ENCODE measurements at places on chromosomes 3 and 15. TPM values are rescaled to one million over a fixed set of nuclear protein-coding genes. Genes with fewer than 3 reads are reported as not detected.

Gene CALML4
- 37.0 TPM for polyA plus RNA-seq

Gene RYR3
- 7.1 TPM for polyA plus RNA-seq

Gene C3orf52
- polyA plus RNA-seq: 5.8 TPM

Gene CRABP1
- 57.5 TPM for polyA plus RNA-seq

Gene FBXL2
- 28.8 TPM for polyA plus RNA-seq

Gene ARL6IP5
- polyA plus RNA-seq: 141 TPM

Gene ARHGAP31
- 14.0 TPM for polyA plus RNA-seq

Gene OR4F6
- not detected for polyA plus RNA-seq

Gene NR2E3
- polyA plus RNA-seq: 0.44 TPM

Gene TMEM212
- polyA plus RNA-seq: 0.19 TPM

Gene GOLGA8J
- 0.69 TPM for polyA plus RNA-seq

Gene ZNF639
- polyA plus RNA-seq: 60.9 TPM

Gene GNAT1
- 0.03 TPM for polyA plus RNA-seq

Gene DUOXA1
- polyA plus RNA-seq: 0.17 TPM

Gene ANKUB1
- polyA plus RNA-seq: not detected

Gene NECTIN3
- 39.3 TPM for polyA plus RNA-seq

Gene RPUSD2
- polyA plus RNA-seq: 12.4 TPM

Gene SST
- 0.48 TPM for polyA plus RNA-seq

Gene COMMD4
- 85.2 TPM for polyA plus RNA-seq

Gene BFSP2
- polyA plus RNA-seq: 0.33 TPM

Gene LMAN1L
- not detected for polyA plus RNA-seq

Gene FANCD2OS
- 1.2 TPM for polyA plus RNA-seq

Gene MST1R
- polyA plus RNA-seq: 1.4 TPM

Gene C2CD4B
- polyA plus RNA-seq: 0.36 TPM

Gene SI
- not detected for polyA plus RNA-seq

Gene CCR1
- 1.5 TPM for polyA plus RNA-seq

Gene DNAH1
- 7.0 TPM for polyA plus RNA-seq

Gene DZIP1L
- 14.0 TPM for polyA plus RNA-seq

Gene PEX11A
- polyA plus RNA-seq: 22.1 TPM

Gene HTR3E
- not detected for polyA plus RNA-seq

Gene SEMA4B
- 44.3 TPM for polyA plus RNA-seq

Gene CCNB2
- 43.1 TPM for polyA plus RNA-seq

Gene SLC51B
- polyA plus RNA-seq: 10.8 TPM

Gene FGD5
- polyA plus RNA-seq: 26.6 TPM

Gene ZMYND10
- 4.7 TPM for polyA plus RNA-seq

Gene DIPK2A
- 35.8 TPM for polyA plus RNA-seq
